ENCODE measurements at places on chromosomes 11 and 22.

- DNase-seq = no peak
Measured at GRCh38 chr11:8318536-8318935, 54.9 kb upstream of the LMO1 start.

DNA sequence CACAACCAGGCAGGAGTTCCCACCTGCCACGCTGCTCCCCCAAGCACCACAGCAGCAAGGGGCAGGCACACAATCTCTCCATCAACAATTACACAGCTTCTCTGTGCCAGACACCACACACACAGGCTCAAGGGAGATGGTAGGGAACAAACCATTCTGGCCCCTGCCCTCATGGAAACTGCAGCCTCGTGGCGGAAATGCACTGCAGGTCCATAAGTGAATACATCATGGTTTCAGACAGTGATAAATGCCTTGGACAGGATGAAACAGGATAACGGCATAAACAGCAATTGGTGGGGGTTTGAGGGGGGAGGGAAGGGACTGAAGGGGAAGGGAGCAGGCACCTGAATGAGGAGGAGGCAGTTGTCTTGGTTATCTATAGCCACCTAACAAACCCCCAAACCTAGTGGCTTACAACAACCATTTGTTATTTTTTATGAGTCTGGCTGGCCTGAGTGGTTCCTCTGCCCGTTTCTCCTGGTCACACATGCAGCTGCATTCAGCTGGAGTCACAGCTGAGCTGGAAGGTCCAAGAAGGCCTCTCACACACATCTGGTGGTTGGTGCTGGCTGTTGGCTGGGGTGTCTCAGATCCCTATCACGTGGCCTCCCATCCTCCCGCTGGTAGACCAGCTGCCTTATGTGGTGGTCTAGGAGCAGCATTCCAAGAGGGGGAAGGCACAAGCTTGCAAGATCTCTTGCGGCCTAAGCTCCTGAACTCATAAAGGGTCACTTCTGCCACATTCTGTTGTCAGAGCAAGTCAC lies 15.0 kb upstream of the YWHAH start:
- no peak for DNase-seq

- no peak for DNase-seq
Measured at GRCh38 chr11:70716986-70717775, 318.9 kb downstream of the CTTN start.

GRCh38 chr11:6588018-6588417 lies 15.4 kb downstream of the RRP8 start:
- no peak for DNase-seq

GRCh38 chr11:10824888-10825287 lies 16.2 kb upstream of the EIF4G2 start:
- DNase-seq = no peak

DNA sequence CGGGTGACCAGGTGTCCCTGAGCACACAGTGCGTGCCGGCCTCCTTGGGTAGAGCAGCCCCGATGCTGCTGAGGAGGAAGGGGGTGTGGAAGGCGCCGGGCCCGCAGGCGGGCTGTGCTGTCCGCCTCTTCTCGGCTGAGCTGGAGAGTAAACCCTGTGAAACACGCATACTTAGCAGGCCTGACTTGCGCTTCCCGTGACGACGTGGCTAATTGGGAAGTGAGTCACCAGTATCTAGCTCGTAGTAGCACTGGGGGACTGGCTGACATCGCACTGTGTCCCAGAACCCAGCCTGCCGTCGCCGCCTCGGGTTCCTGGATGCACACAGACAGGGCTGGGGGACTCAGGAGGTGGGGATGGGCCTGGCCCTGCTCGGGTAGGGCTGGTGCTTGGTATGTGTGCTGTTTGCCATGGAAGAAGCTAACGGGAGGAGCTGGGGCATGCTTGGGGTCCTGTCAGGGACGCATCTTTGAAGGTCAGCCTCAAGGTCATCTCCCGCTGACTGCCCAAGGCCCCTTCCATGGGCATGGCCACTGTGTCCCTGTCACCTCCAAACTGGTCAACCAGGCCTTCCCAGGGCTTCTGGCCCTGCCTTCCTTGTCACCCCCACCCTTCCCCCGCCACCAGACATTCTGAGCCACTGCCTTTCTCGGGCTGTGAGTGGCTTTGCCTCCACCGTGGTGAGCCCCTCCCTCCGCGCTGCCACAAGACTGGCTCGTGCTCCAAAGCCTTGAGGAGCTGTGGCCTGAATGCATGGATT lies 1327.0 kb downstream of the BRD1 start:
- no peak for DNase-seq

DNA sequence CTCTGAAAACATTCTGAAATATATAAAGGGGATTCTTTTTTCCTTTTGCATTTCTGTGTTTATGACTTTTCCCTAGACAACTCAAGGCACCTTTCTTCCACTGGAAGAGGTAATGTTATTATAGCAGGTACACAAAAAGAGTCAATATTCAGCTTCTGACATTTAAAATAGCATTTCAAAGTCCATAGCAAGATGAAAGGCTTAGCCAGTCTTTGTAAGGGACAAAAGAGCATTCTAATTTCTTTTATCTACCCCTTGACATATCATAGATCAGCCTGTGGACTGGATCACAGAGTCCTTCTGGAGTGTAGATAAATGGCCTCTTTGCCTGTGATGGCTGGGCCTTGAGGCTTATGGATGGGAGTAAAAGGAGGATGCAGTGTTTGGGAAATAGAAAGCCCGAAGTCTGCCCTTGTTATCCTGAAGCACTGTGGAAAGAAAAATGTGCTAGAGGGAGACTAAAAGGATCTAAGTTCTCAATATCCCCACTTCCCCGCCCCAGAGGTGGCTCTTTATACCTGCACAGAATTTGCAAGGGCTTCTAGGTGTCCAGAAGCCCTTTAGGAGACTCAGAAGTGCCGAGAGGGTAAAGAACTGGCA lies 1.6 kb upstream of the HEPACAM start:
- no peak for DNase-seq

GRCh38 chr11:23869671-23870070 lies 627.2 kb upstream of the LUZP2 start:
- DNase-seq = no peak

- DNase-seq = no peak
Measured at GRCh38 chr11:2516276-2517015, 71.6 kb downstream of the KCNQ1 start.

GRCh38 chr11:128725630-128726319 lies 31.9 kb downstream of the FLI1 start:
- peak; percentile 89 for DNase-seq

DNA sequence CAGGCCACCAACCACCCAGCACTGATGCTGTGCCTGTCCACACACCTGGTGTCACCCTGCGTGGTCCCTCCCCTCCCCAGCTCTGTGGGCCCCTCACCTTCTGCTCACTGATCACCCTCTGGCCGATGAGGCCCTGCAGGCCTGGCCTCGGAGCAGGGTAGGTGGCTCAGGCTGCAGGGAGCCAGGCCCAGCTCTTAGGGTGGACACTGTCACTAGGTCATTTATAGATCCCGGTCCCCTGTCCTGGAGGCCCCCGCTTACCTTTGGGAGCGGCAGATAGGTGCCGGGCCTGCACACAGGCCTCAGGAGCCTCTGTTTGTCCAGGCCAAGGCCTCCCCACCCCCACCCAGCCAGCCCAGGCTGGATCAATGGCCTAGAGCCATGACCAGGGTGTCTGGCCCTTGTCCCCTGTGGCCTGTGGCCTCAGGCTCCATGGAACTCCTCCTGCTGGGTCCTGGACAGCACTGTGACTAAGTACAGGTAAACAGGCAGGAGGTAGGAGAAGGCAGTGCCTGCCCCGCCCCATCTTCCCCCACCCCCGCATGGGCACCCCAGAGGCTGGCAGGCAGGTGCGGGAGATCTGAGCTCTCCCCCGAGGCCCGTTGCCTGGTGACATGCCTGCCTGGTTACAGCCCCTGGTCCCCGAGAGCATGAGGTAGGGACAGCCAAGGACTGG lies at the start of gene TMPRSS6:
TMPRSS6 (minus strand) TSS at position 472 of the 676 bp plus-strand sequence. CDS start 6,296 bp downstream, outside the sequence.
- DNase-seq = no peak

DNA sequence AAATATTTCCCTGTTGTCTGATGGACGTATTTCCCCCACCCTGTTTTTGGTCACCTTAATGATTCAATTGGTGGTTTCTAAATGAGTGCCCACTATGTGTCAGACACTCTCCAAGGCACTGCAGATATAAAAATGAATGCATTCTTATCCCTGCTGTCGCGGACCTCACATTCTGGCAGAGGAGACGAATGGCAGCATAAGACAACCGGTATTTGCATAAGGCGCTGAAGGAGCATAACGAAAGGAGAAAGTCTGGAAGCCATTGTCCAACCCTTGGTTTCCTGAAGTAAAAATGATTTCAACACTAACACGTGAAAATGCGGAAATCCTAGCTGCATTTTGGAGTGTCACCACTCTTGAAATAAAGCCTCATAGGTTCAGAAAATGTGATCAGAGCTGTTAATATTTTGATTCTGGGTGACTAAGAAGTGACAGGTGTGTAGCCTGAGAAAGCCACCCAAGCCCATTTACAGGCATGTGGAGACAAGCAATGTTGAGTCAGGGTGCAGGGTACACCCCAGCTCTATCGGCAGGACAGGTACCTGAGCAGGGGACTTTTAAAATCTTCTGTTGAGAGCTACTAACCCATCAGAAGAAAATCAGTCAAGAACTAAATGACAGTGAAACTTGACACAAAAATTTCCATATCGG lies 10.1 kb upstream of the GAB2 start:
- DNase-seq = no peak

GRCh38 chr22:24926849-24927579 lies 19.5 kb downstream of the LHFPL7 start:
- no peak for DNase-seq

DNA sequence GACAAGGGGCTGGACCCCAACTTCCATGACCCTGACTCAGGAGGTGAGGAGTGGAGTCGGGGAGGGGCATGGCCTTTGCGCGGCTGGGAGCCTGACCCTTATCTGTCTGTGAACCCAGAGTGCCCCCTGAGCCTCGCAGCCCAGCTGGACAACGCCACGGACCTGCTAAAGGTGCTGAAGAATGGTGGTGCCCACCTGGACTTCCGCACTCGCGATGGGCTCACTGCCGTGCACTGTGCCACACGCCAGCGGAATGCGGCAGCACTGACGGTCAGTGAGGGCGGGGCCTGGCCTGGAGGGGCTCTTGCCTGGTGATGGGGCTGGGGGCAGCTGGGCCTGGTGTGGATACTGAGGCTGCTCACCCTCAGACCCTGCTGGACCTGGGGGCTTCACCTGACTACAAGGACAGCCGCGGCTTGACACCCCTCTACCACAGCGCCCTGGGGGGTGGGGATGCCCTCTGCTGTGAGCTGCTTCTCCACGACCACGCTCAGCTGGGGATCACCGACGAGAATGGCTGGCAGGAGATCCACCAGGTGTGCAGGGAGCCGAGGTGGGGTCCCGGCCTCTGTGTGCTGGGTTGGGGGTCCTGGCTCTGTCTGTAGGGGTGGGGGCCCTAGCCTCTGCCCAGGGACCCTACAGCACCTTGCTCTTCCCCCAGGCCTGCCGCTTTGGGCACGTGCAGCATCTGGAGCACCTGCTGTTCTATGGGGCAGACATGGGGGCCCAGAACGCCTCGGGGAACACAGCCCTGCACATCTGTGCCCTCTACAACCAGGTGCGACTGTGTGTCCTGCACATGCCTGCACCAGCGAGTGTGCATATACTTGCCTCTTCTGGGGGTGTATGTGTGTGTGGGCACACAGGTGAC lies 6.3 kb downstream of the SHANK3 start:
- DNase-seq = no peak

GRCh38 chr11:134155946-134156865 lies 67.6 kb downstream of the NCAPD3 start:
- DNase-seq = no peak

- no peak for DNase-seq
Measured at GRCh38 chr11:66184728-66185127, 83.7 kb upstream of the RAB1B start.

DNA sequence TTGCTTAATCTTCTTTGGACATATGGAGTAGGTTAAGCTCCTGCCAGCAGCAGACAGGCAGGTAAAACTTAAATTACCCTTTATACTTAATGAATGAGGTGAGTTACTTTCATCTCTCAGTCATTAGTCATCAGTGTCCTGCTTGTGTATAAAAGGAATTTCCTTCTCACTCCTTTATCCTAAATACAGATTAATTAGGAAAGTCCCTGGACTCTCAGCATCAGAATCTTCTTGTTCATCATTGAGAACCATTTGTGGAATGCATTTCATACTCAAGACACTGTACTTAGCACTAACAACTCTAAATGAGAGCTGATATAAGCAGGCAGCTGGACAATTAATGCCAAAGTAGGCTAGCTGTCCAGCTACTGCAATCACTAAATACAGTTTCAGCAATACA lies 630.4 kb downstream of the METTL15 start:
- DNase-seq = no peak

- DNase-seq = no peak
Measured at GRCh38 chr11:86565801-86566312, 106.6 kb downstream of the ME3 start.

DNA sequence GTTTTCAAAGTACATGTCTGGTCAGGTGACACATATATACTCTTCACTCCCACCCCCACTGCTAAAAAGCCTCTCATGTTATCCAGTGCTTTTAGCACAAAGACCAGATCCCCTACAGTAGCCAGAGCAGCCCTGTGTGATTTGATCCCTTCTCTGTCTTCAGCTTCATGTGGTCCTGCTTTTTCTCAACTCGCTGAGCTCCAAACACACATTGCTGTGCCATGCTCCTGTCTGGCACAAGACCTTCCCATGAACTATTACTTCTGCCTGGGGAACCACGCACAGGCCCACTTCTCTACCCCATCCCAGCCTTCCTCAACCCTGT lies 127.1 kb downstream of the RASSF10 start:
- DNase-seq = no peak

DNA sequence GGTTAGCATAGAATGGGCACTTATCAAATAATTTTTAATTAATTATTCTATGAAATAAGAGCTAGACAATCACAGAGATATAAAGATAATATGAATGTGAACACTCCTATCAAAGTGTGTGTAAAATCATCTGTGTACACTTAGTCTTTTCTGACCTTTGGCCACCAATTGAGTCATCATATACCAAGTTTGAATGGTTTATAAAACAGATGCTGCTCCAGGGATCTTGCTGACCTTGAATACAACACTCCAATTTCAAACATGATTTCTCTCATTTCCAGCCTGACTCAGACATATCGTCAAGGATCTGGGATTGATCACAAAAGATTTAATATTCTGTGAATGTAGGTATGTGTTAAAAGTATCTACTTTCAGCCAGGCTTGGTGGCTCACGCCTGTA lies 2.9 kb upstream of the OR51V1 start:
- no peak for DNase-seq

- DNase-seq = peak; percentile 54
Measured at GRCh38 chr22:36486619-36487384, 5.4 kb upstream of the TXN2 start.

DNA sequence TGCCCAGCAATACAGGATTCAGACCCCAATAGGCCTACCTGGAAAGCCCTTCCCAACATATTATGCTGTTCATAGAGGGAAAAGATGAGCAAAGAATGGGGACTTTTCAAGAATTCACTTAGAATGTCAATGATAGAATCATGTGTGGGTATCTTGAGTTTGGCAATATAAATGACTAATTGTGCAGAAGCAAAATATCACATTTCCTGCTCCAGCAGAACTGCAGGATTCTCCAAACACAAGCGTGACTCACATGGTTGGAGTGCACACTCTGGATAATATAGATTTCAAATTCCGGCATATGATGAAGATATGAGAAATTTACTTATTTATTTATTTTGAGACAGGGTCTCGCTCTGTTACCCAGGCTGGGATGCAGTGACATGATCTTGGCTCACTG lies 12.5 kb upstream of the APOL5 start:
- no peak for DNase-seq

Data from central memory CD4-positive, alpha-beta T cell (primary cell).